ENCODE measurements at places on chromosomes 7 and 10. TPM values are rescaled to one million over a fixed set of nuclear protein-coding genes. Genes with fewer than 3 reads are reported as not detected.

- no peaks in the 10 kb centered on the region for H3K27me3 ChIP-seq
- no peak overlapping the region for H3K27ac ChIP-seq
- H3K36me3 ChIP-seq: no peaks in the 10 kb centered on the region
- H3K4me3 ChIP-seq: no peak overlapping the region
These were observed 182.1 kb upstream of the NAMPT start for GRCh38 chr7:106466867-106467266.

DNA sequence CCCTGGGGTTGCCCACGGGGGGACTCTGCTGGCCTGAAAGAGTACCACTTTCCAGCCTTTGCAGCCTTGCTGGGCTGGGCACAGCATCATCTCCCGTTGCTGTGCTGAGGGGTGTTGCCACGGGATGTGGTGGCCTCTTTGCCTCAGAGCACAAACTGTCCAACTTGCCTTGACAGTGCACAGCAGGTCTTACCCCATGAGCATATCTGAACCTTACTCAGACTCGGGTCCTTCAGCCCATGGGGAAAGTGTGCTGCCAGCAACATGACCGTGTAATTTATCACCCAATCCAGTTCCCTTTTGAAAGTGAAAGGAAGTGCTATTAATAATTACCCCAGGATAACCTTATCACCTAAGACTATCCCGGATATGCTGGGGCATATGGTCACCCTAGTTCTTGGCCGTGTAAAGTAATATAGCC is 46.8 kb downstream of the TBXAS1 start:
- DNase-seq: no peak
- H3K36me3 ChIP-seq: no peaks in the 10 kb centered on the region
- H3K4me1 ChIP-seq: peaks cover 4% of the 10 kb centered on the region
- H3K4me3 ChIP-seq: no peak overlapping the region
- no peaks in the 10 kb centered on the region for H3K27me3 ChIP-seq

GRCh38 chr7:91098566-91098965 is 165.7 kb upstream of the FZD1 start:
- H3K27ac ChIP-seq: no peak overlapping the region
- no peaks in the 10 kb centered on the region for H3K27me3 ChIP-seq
- H3K4me3 ChIP-seq: no peak overlapping the region
- no peak for DNase-seq

- no peak overlapping the region for H3K27ac ChIP-seq
- H3K36me3 ChIP-seq: no peaks in the 10 kb centered on the region
- no peaks in the 10 kb centered on the region for H3K4me1 ChIP-seq
- no peaks in the 10 kb centered on the region for H3K27me3 ChIP-seq
- DNase-seq: no peak
- no peak overlapping the region for H3K4me3 ChIP-seq
These were observed 343.0 kb upstream of the PCDH15 start for GRCh38 chr10:55144001-55144400.

DNA sequence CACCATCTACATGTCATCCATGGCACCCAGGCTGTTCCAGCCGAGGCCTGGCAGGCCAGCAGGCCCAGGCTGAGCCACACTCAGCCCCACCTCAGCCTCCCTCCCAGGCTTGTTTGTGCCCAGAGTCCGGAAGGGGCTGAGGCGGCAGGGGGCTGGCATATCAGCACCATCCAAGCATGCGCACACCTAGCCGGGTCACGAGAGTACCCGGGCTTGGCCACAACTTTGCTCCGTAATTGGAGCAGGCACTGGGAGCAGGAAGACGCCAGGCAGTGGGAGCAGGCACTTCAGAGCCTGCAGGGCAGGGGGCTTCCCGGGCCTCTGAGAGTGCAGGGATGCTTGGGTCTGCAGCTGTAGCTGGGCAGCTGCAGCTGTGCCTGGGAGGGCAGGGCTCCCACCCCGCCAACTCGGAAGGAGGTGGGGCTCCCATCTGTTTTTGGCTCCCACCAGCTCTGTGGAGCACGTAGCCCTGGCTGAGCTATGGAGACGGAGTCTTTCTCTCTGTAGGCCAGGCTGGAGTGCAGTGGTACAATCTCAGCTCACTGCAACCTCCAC is 15.2 kb upstream of the TSPAN15 start:
- H3K4me1 ChIP-seq: peaks cover 46% of the 10 kb centered on the region
- H3K27me3 ChIP-seq: no peaks in the 10 kb centered on the region
- H3K27ac ChIP-seq: peak overlapping the region; percentile 72
- DNase-seq: peak; percentile 72

DNA sequence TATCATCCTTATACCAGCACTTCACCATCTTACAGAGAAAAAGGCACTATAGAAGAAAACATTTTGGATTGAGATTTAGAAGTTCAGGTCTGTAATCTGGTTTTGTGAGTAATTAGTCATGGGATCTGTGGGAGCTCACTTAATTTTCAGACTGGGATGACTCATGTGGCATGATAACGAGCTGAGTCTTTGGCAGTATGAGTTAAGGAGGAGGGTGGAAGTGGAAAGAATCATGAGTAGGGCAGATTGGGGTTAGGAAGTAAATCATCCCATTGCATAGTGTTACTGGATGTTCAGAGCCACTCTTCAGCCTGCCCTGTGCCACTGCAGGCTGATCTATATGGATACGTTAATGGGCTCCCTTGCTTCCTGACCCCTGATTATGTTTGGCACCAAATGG is 64.9 kb downstream of the ZNF92 start:
- no peak overlapping the region for H3K27ac ChIP-seq
- no peaks in the 10 kb centered on the region for H3K27me3 ChIP-seq
- no peak overlapping the region for H3K4me3 ChIP-seq
- no peak for DNase-seq
- no peaks in the 10 kb centered on the region for H3K4me1 ChIP-seq
- no peaks in the 10 kb centered on the region for H3K36me3 ChIP-seq

The PTEN gene
- polyA plus RNA-seq: 34.3 TPM

All from muscle of leg (tissue), 16 donors.